B cell (primary cell): ENCODE measurements at places on chromosomes 6 and 20.

- DNase-seq: no peak
These were observed 301 bp downstream of the PPP1R3D start for GRCh38 chr20:59939879-59940128.

DNA sequence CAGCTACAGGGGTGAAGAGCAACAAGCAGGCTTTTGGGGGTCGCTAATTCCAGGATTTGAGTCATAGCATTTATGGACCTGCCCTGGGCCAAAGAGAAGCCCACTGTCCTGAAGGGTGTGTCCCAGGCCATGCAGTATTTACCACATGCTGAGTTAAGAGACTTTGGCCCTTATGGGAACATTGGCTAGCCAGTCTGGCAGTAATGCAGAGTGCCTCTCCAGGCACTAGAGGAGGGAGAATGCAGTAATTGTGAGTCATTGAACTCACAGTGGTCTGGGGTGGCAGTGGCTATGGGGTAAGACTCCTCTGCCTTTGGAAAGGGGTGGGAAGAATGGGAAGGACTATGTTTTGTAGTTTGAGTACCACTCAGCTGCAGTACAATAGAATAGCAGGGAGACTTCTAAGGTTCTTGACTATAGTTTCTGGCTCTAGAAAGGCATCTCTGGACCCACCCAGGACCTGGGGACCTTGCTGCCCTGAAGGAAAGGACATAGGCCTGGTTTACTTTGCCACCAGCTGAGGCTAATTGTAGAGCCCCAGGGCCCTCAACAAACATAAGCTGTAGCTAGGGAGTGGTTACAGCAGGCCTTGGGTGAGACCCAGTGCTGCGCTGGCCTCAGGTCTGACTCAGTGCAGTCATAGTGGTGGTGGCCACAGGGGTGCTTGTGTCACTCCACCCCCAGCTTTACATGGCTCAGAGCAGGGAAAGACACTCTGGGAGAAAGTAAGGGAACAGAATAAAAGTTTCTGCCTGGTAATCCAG, 520.9 kb downstream of the HTR1B start:
- no peak for DNase-seq

DNA sequence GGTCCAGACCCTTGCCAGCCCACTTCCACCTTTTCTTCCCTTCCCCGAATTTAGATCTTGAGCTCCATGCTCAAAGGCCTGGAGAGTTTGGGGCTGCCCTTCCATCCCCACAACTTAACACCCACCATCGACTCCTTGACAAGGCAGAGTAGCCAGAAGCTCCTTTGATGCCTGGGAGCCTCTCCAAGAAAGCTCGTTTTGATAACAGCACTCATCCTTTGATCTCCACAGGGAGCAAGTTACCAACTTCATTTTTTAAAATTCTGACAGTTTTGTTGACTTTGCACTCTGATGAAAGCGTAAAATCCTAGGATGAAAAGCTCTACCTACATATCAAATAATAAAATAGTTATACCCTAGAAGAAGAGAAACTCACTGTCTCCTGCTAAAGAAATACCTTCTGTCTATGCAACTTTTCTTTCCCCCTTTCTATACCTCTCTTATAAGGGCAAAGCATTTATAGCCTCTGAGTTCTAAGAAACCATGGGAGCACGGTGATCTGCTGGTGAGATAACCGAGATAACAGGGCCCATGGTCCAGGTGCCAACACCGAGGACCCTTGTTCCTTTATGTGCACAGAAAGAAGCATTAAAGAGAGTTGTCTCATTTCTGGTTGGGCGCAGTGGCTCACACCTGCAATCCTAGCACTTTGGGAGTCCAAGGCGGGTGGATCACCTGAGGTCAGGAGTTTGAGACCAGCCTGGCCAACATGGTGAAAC, 134.9 kb downstream of the UST start:
- DNase-seq: no peak

GRCh38 chr20:13915284-13915683, 75.1 kb downstream of the SEL1L2 start:
- DNase-seq: no peak

GRCh38 chr6:53104916-53105315, 39.7 kb downstream of the FBXO9 start:
- no peak for DNase-seq

DNA sequence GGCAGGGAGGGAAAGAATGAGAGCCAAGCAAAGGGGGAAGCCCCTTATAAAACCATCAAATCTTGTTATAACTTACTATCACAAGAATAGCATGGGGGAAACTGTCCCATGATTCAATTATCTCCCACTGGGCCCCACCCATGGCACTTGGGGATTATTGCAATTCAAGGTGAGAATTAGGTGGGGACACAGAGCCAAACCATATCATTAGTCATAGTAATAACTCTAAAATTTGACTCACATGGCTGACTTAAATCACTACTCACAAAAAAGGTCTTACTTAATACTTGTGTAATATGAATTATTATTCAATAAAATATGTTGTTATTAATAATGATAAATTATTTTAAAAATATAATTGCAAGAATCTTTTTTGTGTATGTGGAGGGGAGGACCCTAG, 178.1 kb upstream of the TCF21 start:
- DNase-seq: no peak

DNA sequence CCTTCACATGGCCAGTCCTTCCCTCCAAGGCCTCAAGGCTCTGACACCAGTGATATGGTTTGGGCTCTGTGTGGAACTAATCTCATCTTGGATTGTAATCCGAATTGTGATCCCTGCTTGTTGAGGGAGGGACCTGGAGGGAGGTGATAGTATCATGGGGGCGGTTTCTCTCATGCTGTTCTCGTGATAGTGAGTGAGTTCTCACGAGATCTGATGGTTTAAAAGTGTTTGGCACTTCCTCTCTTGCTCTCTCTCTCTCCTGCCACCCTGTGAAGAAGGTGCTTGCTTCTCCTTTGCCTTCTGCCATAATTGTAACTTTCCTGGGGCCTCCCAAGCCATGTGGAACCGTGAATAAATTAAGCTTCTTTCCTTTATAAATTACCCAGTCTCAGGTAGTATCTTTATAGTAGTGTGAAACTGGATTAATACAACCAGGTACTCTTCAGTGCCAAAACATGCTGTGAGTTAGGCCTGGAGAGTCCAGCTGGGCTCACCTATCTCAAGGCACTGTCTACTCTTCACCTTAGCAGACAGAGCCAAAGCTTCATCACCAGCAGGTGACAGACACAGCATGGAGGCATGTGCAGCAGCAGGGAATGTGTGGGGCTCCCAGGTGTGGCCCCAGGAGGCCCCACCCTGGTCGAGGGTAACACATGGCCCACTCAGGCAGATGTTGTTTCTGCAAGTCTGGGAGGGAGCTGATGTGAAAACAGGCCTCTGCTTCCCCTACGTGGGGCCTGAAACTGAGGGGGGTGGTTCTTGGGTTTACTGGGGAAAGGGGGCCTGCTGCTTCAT, 97.5 kb upstream of the CDYL start:
- DNase-seq: no peak

- no peak for DNase-seq
These were observed 54.9 kb downstream of the TCP11 start for GRCh38 chr6:35086282-35086632.

GRCh38 chr20:4091490-4092479, 76.4 kb upstream of the RNF24 start:
- no peak for DNase-seq
